ENCODE measurements at places on chromosomes 5 and 9. TPM values are rescaled to one million over a fixed set of nuclear protein-coding genes. Genes with fewer than 3 reads are reported as not detected.

MARVELD2 gene
- total RNA-seq = 29.4 TPM

ZNF454 gene
- total RNA-seq = 0.91 TPM

GALNT12 gene
- 8.0 TPM for total RNA-seq

TAF11L9 gene
- not detected for total RNA-seq

ARHGEF39 gene
- total RNA-seq = 3.3 TPM

ADAM19 gene
- total RNA-seq = 1.6 TPM

GLIPR2 gene
- 5.2 TPM for total RNA-seq

C5orf52 gene
- not detected for total RNA-seq

GABRG2 gene
- not detected for total RNA-seq

LRRC70 gene
- total RNA-seq = 3.6 TPM

PCDHA3 gene
- total RNA-seq = 0.23 TPM

HAVCR1 gene
- total RNA-seq = not detected

ADAMTS2 gene
- 5.1 TPM for total RNA-seq
